Myocyte (in vitro differentiated cells): ENCODE measurements at places on chromosomes 7 and 10. TPM values are rescaled to one million over a fixed set of nuclear protein-coding genes. Genes with fewer than 3 reads are reported as not detected.

DNA sequence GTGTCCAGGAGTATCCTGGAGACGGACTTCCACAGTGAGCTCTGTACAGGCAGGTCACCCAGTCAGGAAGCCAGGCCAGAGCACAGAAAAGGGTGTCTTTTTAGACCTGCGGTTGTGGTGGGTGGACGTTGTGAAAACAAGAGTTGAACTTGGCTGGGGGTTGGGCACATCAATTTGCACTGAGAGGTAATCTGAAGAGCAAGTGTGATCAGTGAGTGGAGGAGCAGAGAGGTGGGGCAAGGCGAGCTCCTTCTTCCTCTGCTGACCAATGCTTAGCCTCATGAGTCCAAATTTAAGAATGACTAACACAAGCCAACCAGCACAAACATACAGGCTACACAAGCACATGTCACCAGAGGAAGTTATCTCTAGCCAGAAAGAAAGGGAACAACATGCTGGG, 310.8 kb downstream of the TCERG1L start:
- DNase-seq, result no peak

NKX2-3 gene
- total RNA-seq, result 0.21 TPM in 1 of 2 replicates, not detected in the other

TSPAN12 gene
- 6.1 and 13.8 TPM in 2 replicates for total RNA-seq

DNA sequence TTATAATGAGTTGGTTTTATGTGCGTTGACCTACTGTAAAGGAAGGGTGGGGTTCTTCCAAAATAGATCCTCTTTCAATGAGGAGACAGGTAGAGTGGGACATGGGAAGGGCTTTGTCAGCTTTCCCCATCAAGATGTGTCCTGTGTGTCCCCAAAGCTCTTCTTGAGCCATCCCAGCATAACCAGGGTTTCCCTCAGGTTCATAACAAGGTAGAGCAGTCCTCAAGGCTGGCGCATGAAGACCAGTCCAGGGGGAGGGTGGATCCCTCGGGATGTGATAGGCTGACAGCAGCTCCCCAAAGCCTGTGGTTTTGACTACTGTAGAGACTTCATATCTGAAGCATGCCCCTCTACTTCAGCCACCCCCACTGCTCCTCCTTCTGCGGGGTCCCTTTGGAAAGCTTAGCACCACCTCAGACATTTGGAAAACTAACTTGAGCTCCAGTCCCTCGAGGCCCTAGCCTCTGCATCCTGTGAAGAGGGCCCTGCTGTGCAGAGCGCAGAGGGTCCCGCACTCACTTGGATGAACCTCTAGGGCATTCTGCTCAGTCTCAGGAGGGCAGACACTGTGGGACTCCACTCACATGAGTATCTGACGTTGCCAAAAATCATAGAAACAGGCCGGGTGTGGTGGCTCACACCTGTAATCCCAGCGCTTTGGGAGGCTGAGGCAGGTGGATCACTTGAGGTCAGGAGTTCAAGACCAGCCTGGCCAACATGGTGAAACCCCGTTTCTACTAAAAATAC, 1.1 kb upstream of the GIMAP8 start:
- no peak for DNase-seq

CLCN1 gene
- not detected in 2 replicates for total RNA-seq

DNA sequence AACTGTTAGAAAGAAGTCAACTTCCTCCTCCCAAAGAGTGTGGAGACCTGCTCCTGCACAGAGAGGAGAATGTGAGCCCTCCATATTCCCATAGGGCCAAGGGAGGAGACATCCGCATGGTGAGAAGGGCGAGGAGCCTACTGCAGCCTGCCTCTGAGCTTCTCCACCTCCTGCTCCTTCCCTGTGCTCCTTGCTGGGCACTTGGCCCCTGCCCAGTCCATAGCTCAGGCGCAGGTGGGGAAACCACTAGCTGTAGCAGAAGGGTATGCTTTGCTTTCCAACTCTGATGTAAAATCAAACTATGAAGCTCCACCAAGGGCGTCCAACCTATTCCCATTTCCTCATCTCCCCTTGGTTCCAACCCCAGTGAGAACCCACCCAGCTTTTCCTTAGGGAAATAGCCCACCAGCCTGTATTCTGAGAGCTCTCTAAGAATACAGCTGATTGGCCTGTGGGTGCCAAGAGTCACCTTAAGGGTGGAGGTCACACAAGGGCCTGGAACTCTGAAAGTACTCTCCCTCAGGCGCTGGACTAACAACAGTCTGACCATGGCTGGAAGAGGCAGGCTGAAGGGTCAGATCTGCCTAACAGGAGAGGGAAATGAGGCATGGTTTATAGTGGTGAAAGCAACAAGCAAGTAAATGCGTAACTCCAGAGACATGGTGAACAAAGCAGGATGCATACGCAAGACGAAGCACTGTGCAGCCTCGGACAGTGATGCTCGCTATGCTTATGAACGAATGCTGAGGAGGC, 13.9 kb downstream of the ZNF488 start:
- no peak for DNase-seq

TECTB gene
- total RNA-seq, result 0.05 TPM in 1 of 2 replicates, not detected in the other

- DNase-seq, result no peak
Measured at GRCh38 chr10:354901-355617, 219.8 kb downstream of the ZMYND11 start.

- peak; percentile 37 for DNase-seq
Measured at GRCh38 chr10:20858292-20859124, 38.6 kb downstream of the NEBL start.

DNA sequence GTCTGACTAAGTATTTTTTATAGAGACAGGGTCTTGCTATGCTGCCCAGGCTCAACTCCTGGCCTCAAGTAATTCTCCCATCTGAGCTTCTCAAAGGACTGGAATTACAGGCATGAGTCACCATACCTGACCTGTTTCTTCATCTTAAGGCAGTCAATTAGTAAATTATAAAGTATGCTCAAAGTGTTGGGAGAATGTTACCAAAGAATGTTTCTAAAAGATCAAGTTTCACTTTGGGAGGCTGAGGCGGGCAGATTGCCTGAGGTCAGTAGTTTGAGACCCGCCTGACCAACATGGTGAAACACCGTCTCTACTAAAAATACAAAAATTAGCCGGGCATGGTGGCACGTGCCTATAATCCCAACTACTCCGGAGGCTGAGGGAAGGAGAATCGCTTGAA, 117.0 kb downstream of the ALOX5 start:
- DNase-seq, result no peak

DNA sequence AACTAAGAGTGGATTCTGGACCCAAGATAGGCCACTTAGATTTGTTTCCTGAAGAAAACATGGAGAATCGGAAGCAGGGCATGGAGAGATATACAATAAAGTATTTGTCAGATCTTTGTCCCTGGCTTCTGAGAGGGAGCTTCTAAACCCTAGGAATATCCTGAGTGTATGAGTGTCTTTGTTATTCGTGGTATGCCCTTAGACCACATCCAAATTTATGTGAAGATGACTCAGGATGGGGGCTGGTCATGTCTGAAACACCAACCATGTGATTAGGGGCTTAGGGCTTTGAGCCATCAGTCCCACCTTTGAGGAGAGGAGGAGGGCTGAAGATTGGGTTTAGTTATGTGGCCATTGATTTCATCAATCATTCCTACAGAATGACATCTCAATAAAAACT, 69.7 kb upstream of the PLPP4 start:
- peak; percentile 27 for DNase-seq

PAPOLB gene
- 0.05 TPM in 1 of 2 replicates, not detected in the other for total RNA-seq

- DNase-seq, result no peak
Measured at GRCh38 chr7:158022601-158023000, 565.0 kb downstream of the PTPRN2 start.

CYP3A7 gene
- 0.29 and 0.47 TPM in 2 replicates for total RNA-seq

THSD7A gene
- not detected in 2 replicates for total RNA-seq

- DNase-seq, result peak; percentile 75
Measured at GRCh38 chr7:104993217-104993862, 20.7 kb upstream of the KMT2E start.

DNA sequence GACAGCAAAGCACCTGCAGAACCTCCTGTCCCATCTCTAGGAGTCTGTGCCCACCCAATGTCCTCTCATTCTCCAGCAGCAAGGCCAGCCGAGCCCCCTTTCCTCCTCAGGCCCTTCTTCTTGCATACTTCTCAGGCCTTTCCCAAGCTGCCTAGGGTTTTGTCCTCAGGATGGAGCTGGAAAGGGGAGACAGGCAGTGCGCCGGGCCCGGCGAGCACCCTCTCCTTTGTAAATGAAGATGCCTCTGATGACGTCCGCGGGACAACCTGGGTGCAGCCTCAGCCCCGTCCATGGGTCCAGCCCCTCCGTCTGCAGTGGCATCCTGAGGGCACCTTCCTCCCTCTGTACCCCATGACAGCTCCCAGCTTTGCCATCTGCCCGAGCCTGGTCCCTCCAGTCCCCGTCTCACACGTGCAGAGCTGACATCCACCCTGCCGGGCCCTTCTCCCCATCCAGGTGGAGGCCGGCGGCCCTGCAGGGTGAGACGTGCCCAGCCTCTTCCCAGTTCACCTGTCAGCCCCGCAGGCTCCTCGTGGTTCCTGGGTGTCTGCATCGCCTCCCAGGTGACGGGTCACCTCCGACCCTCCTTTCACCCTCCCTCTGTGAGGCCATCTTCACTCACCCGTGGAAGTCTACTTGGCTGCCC, 36.4 kb downstream of the JAKMIP3 start:
- DNase-seq, result no peak

DNA sequence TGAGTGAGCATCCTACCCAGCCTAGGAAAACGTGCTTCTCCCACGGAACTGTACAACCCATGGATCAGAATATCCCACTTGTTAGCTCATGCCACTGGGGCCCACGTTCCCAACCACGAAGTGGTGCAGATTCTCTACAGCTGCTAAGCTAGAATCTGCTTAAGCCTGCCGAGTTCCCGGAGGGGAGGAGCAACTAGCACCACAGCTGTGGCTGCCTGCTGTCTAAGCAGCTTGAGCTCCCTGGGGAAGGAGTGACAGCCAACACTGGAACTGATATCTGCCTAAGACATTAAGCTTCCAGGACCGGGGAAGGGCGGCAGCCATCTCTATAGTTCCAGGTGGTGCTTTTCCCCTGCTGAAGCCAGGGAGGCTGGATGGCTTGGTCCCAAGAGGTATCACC, 334.7 kb upstream of the CHRM2 start:
- DNase-seq, result peak; percentile 87

DNA sequence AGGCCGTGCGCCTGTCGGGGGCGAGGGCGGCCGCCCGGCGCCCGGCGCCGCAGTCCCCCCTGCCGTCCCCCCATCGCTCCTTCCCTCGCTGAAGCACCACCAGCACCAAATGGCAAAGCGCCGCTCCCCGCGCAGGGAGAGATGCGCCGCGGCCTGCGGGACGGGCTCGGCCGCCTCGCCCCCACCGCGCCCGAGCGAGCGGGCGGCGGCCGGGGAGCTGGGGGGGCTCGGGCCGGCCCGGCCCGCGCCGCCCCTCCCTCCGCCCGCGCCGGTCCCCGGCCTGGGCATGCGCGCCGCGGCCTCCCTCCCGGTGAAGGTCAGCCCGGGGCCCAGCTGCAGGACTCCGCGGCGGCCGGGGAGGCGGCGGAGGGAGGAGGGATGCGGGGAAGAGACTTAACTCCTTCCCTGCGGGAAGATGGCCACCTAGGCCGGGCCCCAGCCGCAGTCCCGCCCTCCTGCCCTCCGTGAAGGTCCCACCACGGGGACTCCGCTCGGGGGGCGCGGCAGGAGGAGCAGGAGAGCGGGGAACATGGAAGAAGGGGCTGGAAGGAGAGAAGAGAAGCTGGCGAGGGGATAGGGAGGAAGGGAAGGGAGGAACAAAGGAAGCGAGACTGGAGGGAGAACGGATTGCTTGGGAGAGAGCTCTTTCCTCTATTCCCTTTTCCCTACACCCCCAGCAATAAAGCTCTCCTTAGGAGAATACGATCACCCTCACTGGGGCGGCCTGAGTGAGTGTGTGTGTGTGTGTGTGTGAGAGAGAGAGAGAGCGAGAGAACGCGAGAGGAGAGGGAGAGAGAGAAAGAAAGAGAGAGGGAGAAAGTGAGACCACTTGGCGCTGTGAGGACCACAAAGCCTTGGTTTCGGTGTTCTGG, 3.4 kb upstream of the SMARCD3 start:
- peak; percentile 90 for DNase-seq

DNA sequence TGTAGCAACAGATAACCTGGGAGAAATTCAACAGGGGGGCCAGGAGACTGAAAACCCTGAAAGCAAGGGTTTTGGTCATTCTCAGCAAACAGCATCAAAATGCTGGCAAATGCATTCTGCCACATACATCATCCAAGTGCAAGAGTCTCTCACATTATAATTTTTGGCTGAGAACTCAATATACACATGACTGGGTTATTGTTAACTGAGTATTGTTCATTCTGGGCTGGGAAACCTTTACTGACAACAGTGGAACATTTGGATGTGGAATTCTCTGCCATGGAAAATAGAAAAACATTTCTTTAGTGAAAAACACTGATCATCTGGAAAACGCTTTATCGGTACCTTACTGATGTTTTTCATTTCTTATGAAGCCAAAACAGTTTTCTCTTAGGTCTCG, 73.1 kb upstream of the MET start:
- DNase-seq, result no peak

GRCh38 chr10:52623761-52624160, 148.8 kb downstream of the MBL2 start:
- DNase-seq, result no peak

AGR2 gene
- not detected in 2 replicates for total RNA-seq

- DNase-seq, result no peak
Measured at GRCh38 chr7:112444505-112444904, 5.8 kb upstream of the IFRD1 start.

ZRANB1 gene
- 28.3 and 31.7 TPM in 2 replicates for total RNA-seq

AQP1 gene
- total RNA-seq, result 2.1 and 3.9 TPM in 2 replicates

DLX5 gene
- not detected in 2 replicates for total RNA-seq

DNA sequence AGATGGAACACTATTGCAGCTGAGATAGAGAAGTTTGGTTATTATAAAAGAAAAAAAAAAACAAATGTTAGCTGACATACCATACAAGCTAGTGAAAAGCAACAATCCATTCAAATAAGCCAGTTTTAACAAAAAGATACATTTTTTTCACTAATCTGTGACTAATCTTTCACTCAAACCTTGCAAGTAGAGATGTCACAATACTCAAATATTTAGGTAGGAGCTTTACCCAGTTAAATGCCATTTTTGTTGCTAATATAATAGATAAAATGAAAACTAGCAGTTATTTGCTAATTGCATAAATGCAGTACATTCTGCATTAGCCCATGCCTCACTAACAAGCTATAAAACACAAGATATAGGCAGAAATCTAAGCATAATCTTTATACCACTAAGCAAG, 123.6 kb downstream of the BTAF1 start:
- DNase-seq, result no peak

DNA sequence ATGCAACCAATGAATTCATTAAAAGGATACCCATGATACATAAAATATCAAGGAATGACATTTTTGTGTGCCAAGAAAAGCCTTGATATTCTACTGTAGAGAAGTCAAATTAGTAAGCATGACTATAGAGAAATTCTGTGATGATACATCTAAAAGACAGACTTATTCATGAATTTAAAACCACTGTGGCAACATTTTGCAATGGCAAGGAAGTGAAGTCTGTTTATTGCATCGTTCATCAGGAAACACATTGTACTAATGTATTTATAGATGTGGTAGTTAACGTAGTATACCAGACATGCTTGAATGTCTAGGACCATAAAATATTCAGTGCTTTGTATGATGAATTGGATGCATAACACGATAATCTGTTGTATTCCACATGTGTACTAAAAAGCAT, 9.3 kb upstream of the CLEC5A start:
- DNase-seq, result no peak

GRCh38 chr7:80885757-80886156, 33.1 kb downstream of the SEMA3C start:
- DNase-seq, result no peak
